ENCODE measurements at places on chromosomes 1 and 21. TPM values are rescaled to one million over a fixed set of nuclear protein-coding genes. Genes with fewer than 3 reads are reported as not detected.
A peak's percentile ranks its signal among the peaks of the same experiment; 100 is the strongest.

DNA sequence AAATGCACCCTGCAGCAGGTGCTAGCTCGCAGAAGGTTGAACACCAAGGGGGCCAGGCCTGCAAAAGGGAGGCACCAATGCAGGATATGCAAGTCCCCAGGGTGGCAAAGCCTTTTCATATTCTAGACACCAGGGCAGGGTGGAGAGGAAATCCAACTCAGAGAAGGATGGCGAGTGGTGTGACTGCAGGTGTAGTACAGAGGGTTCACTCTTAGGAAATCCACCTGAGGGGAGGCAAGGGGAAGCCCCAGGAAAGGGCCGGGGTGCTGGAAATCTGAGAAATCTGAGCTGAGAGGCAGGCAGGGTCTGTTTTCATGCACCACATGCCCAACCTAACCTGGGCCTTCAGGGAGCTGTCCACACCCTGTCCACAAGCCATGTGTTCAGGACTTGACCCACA lies 163.2 kb upstream of the CTTNBP2NL start:
- DNase-seq, result no peak
- H3K27me3 ChIP-seq, result no peaks in the 10 kb centered on the region
- H3K4me3 ChIP-seq, result no peak overlapping the region
- H3K27ac ChIP-seq, result no peak overlapping the region
- no peaks in the 10 kb centered on the region for H3K36me3 ChIP-seq

DNA sequence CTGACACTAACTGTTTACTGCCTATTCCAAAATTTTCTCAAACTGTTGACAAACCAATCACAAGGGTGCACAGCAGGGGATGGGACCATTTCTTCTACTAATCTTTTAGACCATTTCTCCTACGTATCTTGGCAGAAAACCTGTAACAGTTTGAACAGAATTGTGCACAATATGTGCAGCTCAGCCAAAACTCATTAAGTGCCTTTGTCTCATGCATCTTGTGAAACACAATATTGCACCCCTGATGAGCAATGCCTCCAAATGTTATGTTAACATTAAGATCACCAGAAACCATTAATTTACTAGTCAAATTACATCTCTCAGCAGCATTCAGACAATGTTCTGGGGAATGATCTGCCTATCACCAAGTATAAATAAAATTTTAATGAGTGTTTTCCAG lies 247.5 kb downstream of the NRIP1 start:
- no peak overlapping the region for H3K4me3 ChIP-seq
- no peak for DNase-seq
- H3K27me3 ChIP-seq, result no peaks in the 10 kb centered on the region
- H3K27ac ChIP-seq, result no peak overlapping the region
- no peaks in the 10 kb centered on the region for H3K36me3 ChIP-seq

GRCh38 chr1:184061396-184062003 lies 10.0 kb downstream of the TSEN15 start:
- no peaks in the 10 kb centered on the region for H3K27me3 ChIP-seq
- H3K27ac ChIP-seq, result no peak overlapping the region
- DNase-seq, result no peak
- H3K4me3 ChIP-seq, result no peak overlapping the region
- no peaks in the 10 kb centered on the region for H3K36me3 ChIP-seq
- peaks cover 14% of the 10 kb centered on the region for H3K4me1 ChIP-seq

GRCh38 chr1:4652631-4653327 lies 1.6 kb upstream of the AJAP1 start:
- H3K27ac ChIP-seq, result no peak overlapping the region
- H3K4me1 ChIP-seq, result peaks cover 38% of the 10 kb centered on the region
- H3K4me3 ChIP-seq, result no peak overlapping the region
- no peaks in the 10 kb centered on the region for H3K36me3 ChIP-seq
- H3K27me3 ChIP-seq, result peaks cover 29% of the 10 kb centered on the region

GRCh38 chr1:157154291-157154690 lies 16.1 kb upstream of the ETV3 start:
- H3K4me1 ChIP-seq, result peaks cover 41% of the 10 kb centered on the region
- peaks cover 12% of the 10 kb centered on the region for H3K27me3 ChIP-seq
- H3K36me3 ChIP-seq, result no peaks in the 10 kb centered on the region
- H3K27ac ChIP-seq, result no peak overlapping the region
- H3K4me3 ChIP-seq, result no peak overlapping the region

DNA sequence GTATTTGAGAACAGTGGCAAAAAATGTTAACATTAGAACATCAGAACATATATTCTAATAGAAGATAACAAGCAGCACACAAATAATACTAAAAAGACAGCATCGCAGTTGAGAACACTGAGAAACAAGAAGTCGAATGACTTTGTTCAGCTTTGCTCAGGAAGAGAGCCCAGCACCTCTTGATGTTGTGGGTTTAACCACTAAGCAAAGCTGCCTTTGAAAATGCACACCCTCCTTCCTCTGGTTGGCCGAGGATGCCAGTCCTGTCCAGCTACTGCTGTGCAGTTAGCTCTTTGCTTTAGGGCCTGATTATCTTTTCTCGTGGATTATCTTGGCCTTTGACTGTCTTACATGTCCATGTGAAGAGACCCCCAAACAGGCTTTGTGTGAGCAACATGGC lies 60.5 kb downstream of the SPATA46 start:
- no peaks in the 10 kb centered on the region for H3K4me1 ChIP-seq
- H3K27ac ChIP-seq, result no peak overlapping the region
- no peaks in the 10 kb centered on the region for H3K36me3 ChIP-seq
- no peaks in the 10 kb centered on the region for H3K27me3 ChIP-seq
- no peak for DNase-seq

DNA sequence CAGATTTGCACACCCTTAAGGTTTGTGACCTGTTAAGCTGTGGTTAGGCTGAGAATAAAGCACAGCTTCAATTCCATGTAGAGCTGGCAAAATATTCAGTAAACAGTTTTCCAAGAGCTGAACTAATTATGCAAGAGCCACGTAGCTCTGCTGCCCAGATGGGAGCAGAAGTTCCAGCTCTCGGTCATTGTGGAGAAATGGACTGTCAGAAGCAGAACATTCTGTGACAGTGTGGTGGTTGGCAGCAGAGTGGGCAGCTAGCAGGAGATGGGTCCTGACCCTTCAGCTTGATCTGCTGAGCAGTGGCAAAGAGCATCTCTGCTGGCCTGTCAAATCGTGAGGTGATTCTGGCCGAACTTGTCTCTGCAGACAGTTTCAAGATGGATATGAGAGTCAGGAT lies 23.2 kb downstream of the RHOU start:
- H3K4me1 ChIP-seq, result peaks cover 1% of the 10 kb centered on the region
- peaks cover 8% of the 10 kb centered on the region for H3K27me3 ChIP-seq
- no peak overlapping the region for H3K27ac ChIP-seq
- H3K4me3 ChIP-seq, result no peak overlapping the region
- no peak for DNase-seq

- peak; percentile 86 for DNase-seq
- H3K27me3 ChIP-seq, result no peaks in the 10 kb centered on the region
- H3K4me1 ChIP-seq, result peaks cover 70% of the 10 kb centered on the region
- H3K36me3 ChIP-seq, result no peaks in the 10 kb centered on the region
- H3K4me3 ChIP-seq, result peak overlapping the region; percentile 55
- H3K27ac ChIP-seq, result peak overlapping the region; percentile 59
Measured at GRCh38 chr1:154325583-154326545, 539 bp downstream of the ATP8B2 start.

GRCh38 chr1:172588296-172589291 lies 55.6 kb downstream of the SUCO start:
- peaks cover 24% of the 10 kb centered on the region for H3K36me3 ChIP-seq
- peaks cover 6% of the 10 kb centered on the region for H3K4me1 ChIP-seq
- H3K27ac ChIP-seq, result peak overlapping the region; percentile 28

DNA sequence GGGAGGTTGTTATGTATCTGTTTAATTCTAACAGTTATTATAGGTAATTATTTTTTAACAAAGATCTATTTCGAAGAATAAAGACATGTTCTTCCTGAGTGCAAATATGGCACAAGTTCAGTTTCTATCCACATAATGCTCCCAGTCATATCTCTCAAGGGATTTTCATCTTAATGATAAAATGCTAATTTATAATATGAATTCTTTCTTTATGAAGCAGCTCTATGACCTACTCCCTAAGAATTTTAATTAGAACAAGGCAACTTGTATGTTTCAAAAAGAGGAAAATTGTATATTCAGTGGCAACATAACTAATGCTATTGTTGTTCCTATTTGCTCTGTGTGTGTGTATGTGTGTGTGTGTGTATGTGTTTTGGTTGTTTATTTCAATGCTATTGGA lies 1222.1 kb upstream of the NCAM2 start:
- no peaks in the 10 kb centered on the region for H3K27me3 ChIP-seq
- no peak overlapping the region for H3K4me3 ChIP-seq
- no peak for DNase-seq
- no peaks in the 10 kb centered on the region for H3K4me1 ChIP-seq
- no peak overlapping the region for H3K27ac ChIP-seq

GRCh38 chr1:59952065-59952464 lies 25.5 kb upstream of the CYP2J2 start:
- H3K36me3 ChIP-seq, result no peaks in the 10 kb centered on the region
- peaks cover 2% of the 10 kb centered on the region for H3K4me1 ChIP-seq
- no peak for DNase-seq
- H3K27ac ChIP-seq, result no peak overlapping the region

- H3K27ac ChIP-seq, result peak overlapping the region; percentile 86
- no peak for DNase-seq
- peaks cover 12% of the 10 kb centered on the region for H3K36me3 ChIP-seq
- H3K4me1 ChIP-seq, result peaks cover 21% of the 10 kb centered on the region
- peak overlapping the region; percentile 84 for H3K4me3 ChIP-seq
Measured at GRCh38 chr1:42847111-42847595, 740 bp downstream of the ZNF691 start.

DNA sequence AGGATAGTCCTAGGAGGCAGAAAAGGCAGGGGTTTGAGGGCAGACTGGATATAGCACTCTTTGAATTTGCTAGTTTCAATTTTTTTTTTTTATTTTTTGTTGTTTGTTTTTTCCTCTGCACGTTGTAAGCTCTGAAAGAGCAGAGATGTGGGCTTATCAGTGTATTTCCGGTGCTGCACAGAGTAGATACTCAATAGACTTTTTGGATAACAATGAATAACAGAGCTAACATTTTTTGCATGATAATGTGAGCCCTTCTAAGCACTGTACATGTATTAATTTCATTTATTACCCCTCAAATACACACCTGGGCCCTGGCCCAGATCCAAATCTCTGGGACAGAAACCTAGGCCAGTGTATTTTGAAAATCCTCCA lies 17.1 kb upstream of the PARP1 start:
- H3K27ac ChIP-seq, result no peak overlapping the region
- H3K27me3 ChIP-seq, result no peaks in the 10 kb centered on the region
- DNase-seq, result no peak
- H3K4me1 ChIP-seq, result no peaks in the 10 kb centered on the region

LMX1A gene
- not detected for total RNA-seq

LDLRAD1 gene
- not detected for total RNA-seq

TMCO4 gene
- total RNA-seq, result 40.8 TPM

CNN3 gene
- total RNA-seq, result 124 TPM

FBXO2 gene
- total RNA-seq, result 2.1 TPM

CELA3B gene
- not detected for total RNA-seq

HSD3B1 gene
- total RNA-seq, result not detected

ADAMTSL4 gene
- 19.1 TPM for total RNA-seq

VCAM1 gene
- total RNA-seq, result 474 TPM

SH3BGR gene
- total RNA-seq, result 2.6 TPM

Measured in spleen (tissue), 13 donors.